Naive thymus-derived CD8-positive, alpha-beta T cell (primary cell): ENCODE measurements at places on chromosomes 7 and 10. TPM values are rescaled to one million over a fixed set of nuclear protein-coding genes. Genes with fewer than 3 reads are reported as not detected.

GRCh38 chr10:13690281-13690825 is 103.6 kb downstream of the PRPF18 start:
- H3K27me3 ChIP-seq: no peaks in the 10 kb centered on the region
- DNase-seq: no peak
- no peak overlapping the region for H3K27ac ChIP-seq
- no peak overlapping the region for H3K4me3 ChIP-seq
- no peaks in the 10 kb centered on the region for H3K4me1 ChIP-seq

Gene PNLIPRP3
- total RNA-seq: not detected

- no peak overlapping the region for H3K4me3 ChIP-seq
- H3K36me3 ChIP-seq: peaks cover 12% of the 10 kb centered on the region
- no peak for DNase-seq
- H3K4me1 ChIP-seq: peaks cover 6% of the 10 kb centered on the region
- no peaks in the 10 kb centered on the region for H3K27me3 ChIP-seq
- peak overlapping the region; percentile 48 for H3K27ac ChIP-seq
These were observed 41.1 kb downstream of the PARP12 start for GRCh38 chr7:140021603-140022002.

Gene LRIT1
- not detected for total RNA-seq

Gene CTTNBP2
- total RNA-seq: 0.05 TPM

Gene SLC35G1
- total RNA-seq: 6.4 TPM

DNA sequence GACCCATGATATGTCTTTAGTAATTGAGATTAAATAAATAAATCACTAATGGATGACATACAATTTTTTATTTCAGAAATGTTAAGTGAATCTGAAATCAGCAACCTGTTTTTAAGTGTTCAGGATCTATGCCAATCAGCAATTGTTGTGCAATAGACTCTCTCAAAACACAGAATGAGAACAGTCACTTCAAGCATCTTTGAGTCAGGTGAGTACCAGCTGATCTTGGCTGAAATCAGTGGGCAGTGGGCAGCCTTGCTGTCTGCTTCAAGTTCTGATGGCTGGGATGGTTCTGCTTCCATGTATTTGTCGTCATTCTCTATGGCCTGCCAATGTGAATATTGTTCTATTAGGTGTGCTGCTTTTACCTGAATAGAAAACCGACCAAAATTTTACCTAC is 82.3 kb upstream of the NRG3 start:
- no peak overlapping the region for H3K4me3 ChIP-seq
- H3K36me3 ChIP-seq: no peaks in the 10 kb centered on the region
- no peaks in the 10 kb centered on the region for H3K27me3 ChIP-seq
- no peak overlapping the region for H3K27ac ChIP-seq
- peaks cover 3% of the 10 kb centered on the region for H3K4me1 ChIP-seq
- DNase-seq: no peak

Gene KCND2
- total RNA-seq: not detected

Gene HOGA1
- not detected for total RNA-seq

Gene COL26A1
- total RNA-seq: not detected

GRCh38 chr10:33201056-33201780 is 133.2 kb downstream of the NRP1 start:
- H3K27me3 ChIP-seq: no peaks in the 10 kb centered on the region
- H3K4me1 ChIP-seq: no peaks in the 10 kb centered on the region
- no peak overlapping the region for H3K4me3 ChIP-seq

Gene OR2A5
- total RNA-seq: not detected

GRCh38 chr7:115319541-115319940 is 397.6 kb downstream of the MDFIC start:
- no peak for DNase-seq
- no peak overlapping the region for H3K27ac ChIP-seq
- H3K4me1 ChIP-seq: no peaks in the 10 kb centered on the region
- no peaks in the 10 kb centered on the region for H3K36me3 ChIP-seq

DNA sequence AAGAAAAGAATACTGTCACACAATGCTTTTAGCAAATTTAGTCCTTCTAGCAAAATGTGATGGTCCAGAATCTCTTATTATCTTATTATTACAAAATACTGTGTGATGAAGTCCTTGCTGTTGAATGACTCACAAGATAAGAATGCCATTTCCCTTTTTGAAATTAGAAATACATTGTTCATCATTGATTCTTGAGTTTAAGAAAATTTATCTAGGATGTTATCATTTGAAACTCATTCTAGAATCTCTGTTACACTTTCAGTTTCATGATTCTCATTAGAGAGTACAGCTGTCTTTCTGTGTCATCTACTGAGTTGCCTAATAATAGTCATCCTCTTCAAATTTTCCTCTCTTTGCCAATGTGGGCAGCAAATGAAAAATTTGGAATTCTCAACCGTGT is 9.6 kb downstream of the ZKSCAN5 start:
- H3K36me3 ChIP-seq: peaks cover 11% of the 10 kb centered on the region
- no peak overlapping the region for H3K4me3 ChIP-seq
- DNase-seq: no peak
- peaks cover 26% of the 10 kb centered on the region for H3K4me1 ChIP-seq

DNA sequence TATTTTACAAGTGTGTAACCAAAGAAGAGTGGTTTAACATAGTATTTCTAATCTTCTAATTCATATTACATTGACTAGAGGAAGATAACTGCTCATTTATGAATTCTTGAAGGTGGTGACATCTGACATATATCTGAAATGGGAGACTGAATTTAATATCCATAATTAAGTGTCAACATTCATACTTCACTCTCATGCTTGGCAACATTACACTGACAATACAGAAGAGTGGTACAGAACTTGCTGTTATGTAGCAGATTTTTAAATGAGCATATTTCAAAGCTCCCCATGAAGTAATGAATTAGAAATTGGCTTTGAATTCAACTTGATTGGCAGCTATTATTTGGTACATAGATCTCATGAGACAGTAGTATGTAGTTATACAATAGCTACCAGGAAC is 125.8 kb upstream of the POT1 start:
- no peaks in the 10 kb centered on the region for H3K36me3 ChIP-seq
- no peak overlapping the region for H3K27ac ChIP-seq
- no peak for DNase-seq
- no peaks in the 10 kb centered on the region for H3K27me3 ChIP-seq
- no peak overlapping the region for H3K4me3 ChIP-seq
- H3K4me1 ChIP-seq: no peaks in the 10 kb centered on the region

DNA sequence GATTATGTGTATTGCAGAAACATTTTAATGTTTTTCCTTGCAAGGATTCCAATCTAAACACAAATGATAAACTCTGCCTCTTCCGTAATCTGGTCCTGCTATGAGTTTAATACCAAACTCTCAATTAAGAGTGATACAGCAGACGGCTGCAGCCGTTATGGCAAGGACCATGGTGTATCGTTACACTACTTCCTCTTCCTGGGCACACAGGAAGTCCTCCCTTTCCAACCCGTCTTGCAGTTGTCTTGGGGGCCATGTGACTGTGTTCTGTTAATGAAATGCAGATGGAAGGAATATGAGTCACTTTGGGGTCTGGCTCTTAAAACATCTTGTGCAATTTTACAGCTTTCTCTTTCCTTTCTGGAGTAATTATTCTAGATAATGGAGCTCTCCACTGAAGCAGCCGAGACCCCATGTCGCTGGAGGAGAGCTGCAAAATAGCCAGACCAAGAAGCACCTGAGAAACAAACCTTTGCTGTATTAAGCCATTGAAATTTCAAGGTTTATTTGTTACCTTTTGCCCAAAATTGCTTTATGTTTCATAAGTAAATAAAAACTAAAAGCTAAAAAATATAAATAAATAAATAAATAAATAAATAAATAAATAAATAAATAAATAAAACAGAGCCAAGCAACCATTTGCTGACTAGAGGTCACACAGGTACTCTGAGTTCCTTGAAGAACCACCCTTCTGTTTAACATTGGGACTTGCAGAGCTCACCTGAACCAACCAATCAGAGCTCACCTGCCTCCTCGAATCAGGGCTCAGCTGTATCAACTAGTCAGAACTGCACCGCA is 74.7 kb downstream of the FRMPD2 start:
- no peaks in the 10 kb centered on the region for H3K36me3 ChIP-seq
- no peak overlapping the region for H3K4me3 ChIP-seq
- no peaks in the 10 kb centered on the region for H3K4me1 ChIP-seq
- H3K27me3 ChIP-seq: peaks cover 3% of the 10 kb centered on the region
- DNase-seq: no peak

GRCh38 chr10:15427843-15428414 is 56.8 kb upstream of the FAM171A1 start:
- H3K27me3 ChIP-seq: peaks cover 10% of the 10 kb centered on the region
- no peaks in the 10 kb centered on the region for H3K36me3 ChIP-seq
- no peaks in the 10 kb centered on the region for H3K4me1 ChIP-seq
- no peak for DNase-seq

- DNase-seq: peak; percentile 63
- H3K4me1 ChIP-seq: peaks cover 36% of the 10 kb centered on the region
- H3K36me3 ChIP-seq: peaks cover 15% of the 10 kb centered on the region
- no peak overlapping the region for H3K4me3 ChIP-seq
These were observed 46.6 kb downstream of the CDHR3 start for GRCh38 chr7:106009503-106010226.

Gene CRPPA
- 1.8 TPM for total RNA-seq

- H3K36me3 ChIP-seq: peaks cover 3% of the 10 kb centered on the region
- H3K27ac ChIP-seq: peak overlapping the region; percentile 99
- peak overlapping the region; percentile 98 for H3K4me3 ChIP-seq
- no peaks in the 10 kb centered on the region for H3K27me3 ChIP-seq
These were observed 708 bp downstream of the UBN2 start for GRCh38 chr7:139231513-139232376.

DNA sequence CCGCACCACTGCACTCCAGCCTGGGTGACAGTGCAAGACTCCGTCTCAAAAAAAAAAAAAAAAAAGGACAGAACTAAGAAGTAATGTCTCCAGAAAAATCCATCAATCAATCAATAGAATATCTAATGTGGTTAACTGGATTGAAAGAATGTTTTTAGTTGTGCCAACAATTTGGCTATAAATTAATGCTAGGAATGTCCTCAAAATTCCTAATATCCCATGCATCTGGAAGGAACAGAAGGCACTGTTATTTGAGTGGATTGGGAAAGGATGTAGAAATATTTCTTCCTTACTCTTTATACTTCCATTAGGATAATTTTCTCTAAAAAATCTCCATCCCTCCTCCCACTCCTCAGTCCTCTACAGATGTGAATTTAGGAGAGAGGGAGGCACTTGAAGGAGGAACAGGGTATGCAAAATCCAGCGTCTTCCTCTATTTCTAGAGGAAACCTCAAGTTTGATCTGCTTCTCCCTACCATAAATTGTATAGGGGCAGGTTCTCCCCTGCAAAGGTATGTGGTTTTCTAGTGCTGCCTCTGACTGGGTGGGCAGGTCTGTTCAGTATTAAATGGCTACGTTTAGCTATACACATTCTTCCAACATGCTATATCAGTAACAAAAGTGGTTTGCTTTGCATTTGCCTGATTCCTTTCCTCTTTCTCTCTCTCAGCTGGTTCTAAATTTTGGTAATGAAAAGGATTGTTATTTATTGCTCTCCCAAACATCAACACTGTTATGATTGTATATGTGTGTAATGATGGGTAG is 54.1 kb downstream of the RNLS start:
- peaks cover 4% of the 10 kb centered on the region for H3K36me3 ChIP-seq
- H3K27ac ChIP-seq: no peak overlapping the region
- no peak overlapping the region for H3K4me3 ChIP-seq
- H3K27me3 ChIP-seq: no peaks in the 10 kb centered on the region
- peaks cover 2% of the 10 kb centered on the region for H3K4me1 ChIP-seq
- DNase-seq: no peak

DNA sequence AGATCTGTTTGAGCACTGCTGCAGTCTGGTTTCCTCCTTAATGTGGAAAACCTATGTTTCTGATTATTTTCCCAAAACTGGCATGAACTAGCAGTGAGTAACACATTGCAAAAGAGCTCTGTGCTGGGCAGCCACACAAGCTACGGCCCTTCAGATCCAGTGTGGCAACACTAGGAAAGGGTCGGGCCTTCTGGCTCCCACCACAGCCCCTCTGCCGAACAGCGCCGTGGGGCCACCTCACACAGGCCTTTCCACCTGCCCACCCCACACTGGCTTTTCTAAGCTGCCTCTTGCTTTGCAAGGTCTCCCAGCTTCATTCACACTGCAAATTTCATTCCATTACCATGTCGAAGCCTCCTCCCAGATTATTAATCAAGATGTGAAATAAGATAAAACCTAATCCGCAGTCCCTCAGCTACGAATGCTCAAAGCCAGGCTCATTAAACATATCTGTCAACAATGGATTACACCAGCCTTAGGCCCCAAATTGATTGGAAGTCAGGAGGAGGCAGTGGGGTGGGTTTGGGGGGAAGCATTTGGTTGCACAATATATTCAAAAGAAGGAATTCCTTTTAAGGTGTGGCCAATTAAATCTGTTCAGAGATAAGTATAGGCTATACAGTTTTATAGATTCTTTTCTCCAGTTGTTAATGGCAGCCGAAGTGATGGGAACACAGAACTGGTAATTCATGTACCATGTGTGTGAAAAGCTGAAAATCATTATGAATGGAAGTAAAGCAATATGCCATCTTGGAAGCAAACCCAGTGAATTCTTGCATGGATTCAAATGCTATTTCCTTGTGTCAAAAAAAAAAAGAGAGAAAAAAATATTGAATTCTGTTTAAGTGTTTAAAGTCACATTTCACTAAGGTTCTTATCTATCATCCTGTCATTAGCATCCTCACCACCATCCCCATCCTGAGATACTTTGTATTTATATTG is 223.7 kb downstream of the MTERF1 start:
- no peak overlapping the region for H3K4me3 ChIP-seq
- no peaks in the 10 kb centered on the region for H3K4me1 ChIP-seq
- no peak overlapping the region for H3K27ac ChIP-seq
- no peaks in the 10 kb centered on the region for H3K36me3 ChIP-seq
- no peak for DNase-seq

DNA sequence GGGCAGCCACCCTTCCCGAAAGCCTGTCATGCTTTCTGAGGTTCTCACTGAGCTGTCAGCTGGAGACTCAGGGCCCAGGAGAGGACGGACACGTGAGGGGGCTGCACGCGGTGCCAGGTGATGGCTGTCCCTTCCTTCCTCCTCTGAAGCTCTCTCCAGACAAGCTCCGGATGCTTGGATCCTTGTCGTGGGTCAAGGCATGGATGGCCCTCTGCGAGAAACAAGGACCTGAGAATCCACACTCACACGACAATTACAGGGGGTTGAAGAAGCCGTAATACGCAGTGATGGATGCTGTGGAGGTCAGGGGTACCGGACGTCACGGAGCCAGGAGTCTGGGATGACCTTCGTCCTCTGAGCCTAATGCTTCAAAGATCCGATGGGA is 170.3 kb downstream of the USP6NL start:
- no peak overlapping the region for H3K27ac ChIP-seq
- no peaks in the 10 kb centered on the region for H3K27me3 ChIP-seq
- no peak for DNase-seq
- H3K4me1 ChIP-seq: peaks cover 21% of the 10 kb centered on the region
- no peaks in the 10 kb centered on the region for H3K36me3 ChIP-seq

DNA sequence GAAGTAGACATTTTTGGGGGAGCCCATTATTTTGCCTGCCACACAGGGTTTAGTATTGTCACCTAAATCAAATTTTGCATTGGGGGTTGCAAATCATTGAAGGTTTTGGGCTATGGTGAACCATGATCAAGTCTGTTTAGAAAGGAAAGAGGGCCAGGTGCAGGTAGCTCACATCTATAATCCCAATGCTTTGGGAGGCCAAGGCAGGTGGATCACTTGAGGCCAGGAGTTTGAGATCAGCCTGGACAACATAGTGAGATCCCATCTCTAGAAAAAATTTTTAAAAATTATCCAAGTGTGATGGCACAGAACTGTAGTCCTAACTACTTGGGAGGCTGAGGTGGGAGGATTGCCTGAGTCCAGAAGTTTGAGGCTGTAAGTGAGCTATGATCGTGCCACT is 31.2 kb downstream of the KAT6B start:
- no peak overlapping the region for H3K27ac ChIP-seq
- DNase-seq: no peak
- H3K4me1 ChIP-seq: peaks cover 57% of the 10 kb centered on the region
- H3K4me3 ChIP-seq: no peak overlapping the region
